ENCODE measurements at places on chromosomes 3 and 15.

- no peak for DNase-seq
Observed at GRCh38 chr3:123597561-123597960, 12.7 kb upstream of the HACD2 start.

DNA sequence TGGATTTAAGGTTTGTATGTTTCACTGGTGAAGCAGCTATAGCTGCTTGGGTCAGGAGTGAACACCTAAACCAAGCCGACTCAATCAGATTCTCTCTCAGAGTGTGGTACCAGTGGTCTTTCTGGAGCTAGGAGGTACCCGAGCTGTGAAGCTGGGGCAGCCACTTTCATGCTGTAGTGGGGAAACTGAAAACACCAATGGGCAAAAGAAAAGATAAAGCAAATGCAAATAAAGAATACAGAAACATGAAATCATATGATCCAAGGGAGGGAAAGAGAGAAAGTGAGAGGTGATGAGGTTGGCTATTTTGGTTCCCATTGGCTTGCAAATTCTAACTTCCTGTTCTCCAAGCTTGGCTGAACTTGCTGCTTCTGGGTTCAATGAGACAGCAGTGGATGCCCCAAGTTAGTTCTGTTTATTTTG lies 212.3 kb upstream of the CFAP20DC start:
- DNase-seq, result no peak

GRCh38 chr15:100073982-100074381 lies 267.8 kb downstream of the ADAMTS17 start:
- DNase-seq, result no peak

DNA sequence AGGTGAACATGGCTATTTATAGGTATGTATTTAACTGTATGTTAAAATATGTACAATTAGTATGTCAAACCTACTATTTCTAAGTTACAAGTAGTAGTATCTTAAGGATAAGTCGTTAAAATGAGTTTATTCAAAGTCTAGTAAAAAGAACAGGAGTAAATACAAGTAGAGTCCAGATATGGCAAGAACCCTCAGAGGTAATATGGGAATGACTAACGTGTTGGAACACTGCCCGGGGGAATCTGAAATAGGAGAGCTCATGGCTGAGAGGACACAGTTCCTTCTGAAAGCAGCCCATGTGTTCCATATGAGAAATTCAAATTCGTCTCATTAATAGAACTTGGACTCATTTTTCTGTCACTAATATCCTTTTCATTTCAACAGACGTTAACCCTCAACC lies 158.8 kb downstream of the CLSTN2 start:
- DNase-seq, result no peak

DNA sequence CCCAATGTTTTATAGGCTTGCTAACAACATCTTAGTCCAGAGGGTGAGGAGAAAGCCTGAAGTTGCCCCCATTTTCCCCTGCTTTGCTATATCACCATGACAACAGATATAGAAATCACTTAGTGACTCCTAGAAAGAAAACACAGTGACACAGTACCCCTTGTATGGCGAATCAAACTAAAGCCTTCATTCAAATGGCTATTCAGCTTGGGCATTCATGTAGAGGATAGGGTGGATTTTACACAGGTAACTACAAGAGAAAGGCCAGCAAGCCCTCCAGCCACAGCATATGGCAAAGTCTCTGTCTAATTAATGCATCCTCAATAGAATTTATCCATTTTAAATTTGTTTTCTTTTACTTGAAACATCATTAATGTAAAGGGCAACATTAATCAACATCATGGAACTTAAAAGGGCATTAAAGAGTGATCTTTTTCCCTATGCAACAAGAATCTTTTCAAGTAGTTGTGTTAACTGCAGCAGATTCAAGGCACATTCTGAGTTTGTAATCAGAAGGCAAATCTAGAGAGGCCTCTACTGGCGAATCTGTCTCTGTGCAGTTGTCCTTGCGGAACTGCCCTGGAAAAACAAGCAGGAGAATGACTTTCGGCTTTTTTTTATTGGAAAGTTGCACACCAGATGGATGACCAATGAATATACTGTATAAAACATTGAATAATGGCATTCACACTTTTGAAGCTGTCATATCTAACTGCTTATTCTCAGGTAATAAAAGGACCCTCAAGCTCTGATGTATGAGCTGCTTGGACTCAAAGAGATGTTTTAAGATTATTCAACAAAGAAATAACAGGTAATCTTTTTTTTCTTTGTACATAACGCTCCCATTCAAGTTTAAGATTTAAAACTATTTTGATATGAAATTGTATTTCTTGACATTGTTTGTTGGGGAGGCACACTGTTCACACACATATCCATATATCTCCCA lies 621.7 kb upstream of the AGTR1 start:
- no peak for DNase-seq

DNA sequence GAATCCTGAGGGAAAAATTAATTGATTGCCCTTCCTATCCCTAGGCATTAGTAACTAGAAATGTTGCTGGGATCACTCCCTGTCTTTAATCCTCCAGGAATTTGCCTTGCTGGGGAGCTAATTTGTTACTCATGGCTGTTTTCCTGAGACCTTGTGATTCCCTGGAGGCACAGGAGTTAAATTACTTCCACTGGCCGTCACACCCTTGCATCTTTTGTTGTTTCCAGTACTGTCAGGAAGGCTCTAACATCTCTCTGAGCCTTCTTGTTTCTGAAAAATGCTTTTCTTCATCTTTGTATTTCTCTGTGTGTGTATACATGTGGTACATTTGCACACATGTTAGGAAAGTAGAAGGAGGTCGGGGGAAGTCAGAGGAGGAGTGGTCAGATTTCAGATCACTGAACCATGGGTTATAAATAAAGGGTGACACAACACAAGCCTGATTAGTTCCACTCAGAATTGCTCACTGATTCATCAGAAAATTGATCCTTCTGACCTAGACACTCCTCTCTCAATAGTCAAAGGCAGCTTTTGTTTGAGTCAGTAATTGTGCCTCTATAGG lies 23.5 kb upstream of the LRRFIP2 start:
- no peak for DNase-seq

DNA sequence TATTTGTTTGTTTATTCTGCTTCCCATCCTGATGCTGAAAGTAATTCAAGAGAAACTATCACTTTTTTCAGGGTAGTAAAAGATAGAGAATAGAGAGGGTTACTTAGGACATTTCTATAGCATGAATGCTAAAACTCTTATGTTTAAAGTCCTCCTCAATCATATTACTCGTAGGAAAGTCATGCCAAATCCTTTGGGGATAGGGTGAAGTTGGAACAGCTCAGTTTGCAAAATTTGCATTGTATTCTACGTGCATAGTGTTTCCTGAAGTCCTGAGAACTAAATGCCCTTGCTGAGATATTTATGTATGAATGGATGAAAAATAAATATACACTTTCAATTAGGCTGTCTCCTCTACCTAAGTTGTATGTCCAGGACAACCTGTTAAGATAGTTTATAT lies 14.6 kb downstream of the PLSCR5 start:
- DNase-seq, result no peak

GRCh38 chr3:119469418-119470189 lies 841 bp downstream of the POGLUT1 start:
- DNase-seq, result no peak

DNA sequence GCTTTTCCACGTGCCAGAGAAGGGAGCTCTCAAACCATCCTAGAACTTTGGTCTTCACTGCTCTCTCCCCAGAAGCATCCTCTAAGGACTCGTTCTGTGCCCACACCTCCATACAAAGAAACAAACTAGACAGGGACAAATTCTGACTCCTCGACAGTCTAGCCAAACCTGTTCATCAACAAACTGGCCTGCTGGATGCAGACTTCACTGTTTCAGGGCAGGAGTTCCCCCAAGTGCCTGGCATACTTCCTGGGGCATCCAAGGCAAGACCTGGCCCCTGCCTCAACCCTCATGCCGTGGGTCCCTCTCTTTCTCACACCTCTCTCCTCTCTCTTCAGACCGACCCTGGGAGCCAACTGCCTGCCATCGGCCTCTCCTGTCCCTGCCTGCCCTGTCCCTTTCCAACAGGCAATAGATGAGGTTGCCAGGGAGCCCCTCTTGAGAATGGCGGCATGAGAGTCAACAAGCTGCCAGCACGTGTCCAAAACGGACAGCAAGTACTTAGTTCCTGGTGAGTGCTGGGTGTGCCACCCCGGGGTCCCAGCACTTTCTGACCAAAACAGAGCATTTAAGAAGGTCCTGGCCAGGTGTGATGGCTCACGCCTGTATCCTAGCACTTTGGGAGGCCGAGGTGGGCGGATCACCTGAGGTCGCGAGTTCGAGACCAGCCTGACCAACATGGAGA lies 79.1 kb upstream of the HES1 start:
- DNase-seq, result no peak

GRCh38 chr3:32842987-32843386 lies 25.2 kb downstream of the TRIM71 start:
- DNase-seq, result no peak

- DNase-seq, result no peak
Observed at GRCh38 chr3:164658125-164658524, 420.2 kb downstream of the SI start.

GRCh38 chr3:23761440-23761896 lies 44.3 kb upstream of the UBE2E1 start:
- peak; percentile 39 for DNase-seq

DNA sequence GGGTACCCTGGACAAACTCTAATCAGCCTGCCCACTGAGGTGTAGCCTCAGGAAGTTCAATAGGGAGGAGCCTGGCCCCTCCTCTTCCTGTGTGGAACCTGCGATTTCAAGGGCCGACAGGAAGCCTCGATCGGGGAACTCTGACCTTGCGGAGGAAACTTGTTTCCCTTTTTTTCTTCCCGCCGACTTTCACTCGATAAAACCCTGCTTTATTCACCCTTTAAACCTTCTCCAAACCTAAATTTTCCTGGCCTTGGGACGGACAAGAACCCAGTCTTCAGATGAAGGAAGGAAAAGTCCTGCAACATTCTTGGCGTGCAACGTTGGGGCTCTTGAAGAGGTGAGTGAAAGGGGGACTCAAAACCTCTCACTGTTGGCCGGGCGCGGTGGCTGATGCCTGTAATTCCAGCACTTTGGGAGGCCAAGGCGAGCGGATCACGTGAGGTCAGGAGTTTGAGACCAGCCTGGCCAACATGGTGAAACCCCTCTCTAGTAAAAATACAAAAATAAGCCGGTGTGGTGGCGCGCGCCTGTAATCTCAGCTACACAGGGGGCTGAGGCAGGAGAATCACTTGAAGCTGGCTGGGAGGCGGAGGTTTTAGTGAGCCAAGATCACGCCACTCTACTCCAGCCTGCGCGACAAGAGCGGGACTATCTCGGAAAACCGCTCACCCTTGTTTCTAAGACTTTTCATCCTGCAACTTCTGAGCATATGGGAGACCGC lies 208.2 kb downstream of the ZNF385D start:
- no peak for DNase-seq

DNA sequence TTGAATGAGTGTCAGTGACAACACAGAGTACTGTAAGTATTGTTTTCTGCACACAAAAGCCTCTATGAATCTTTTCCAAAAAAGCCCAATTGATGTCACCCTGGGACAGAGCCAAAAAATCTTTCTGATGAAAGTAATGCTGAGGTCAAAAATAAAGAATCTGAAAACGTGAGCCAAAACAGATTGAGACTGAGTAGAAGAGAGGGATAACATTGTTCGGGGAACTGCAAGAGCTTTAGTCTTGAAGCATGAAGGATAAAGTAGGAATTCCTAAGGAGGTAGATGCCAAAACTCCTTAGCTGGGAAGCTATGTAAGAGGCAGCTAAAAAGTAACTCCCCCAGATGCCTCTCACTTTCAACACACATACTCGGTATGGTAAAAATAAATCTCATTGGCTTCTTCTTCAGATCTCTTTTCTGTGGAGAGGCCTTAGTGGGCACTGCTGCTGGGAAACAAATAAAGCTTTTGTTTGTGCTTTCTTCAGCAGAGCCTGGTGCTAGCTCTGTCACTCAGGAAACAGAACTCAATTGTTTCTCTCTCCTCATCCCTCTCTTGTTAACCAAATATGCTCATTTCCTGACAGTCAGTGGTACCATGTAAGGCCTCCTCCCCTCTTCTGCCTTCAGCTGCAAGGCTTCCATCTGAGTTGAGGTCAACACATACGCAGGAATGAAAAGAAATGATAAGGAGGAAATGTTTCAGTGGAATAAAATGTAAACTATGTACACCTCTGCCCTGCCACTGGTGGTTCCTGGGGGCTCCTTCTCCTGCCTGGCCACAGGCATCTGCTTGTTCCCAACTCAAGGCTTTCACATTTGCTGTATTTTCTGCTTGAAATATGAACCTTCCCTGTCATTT lies 58.1 kb downstream of the CD200 start:
- DNase-seq, result no peak

DNA sequence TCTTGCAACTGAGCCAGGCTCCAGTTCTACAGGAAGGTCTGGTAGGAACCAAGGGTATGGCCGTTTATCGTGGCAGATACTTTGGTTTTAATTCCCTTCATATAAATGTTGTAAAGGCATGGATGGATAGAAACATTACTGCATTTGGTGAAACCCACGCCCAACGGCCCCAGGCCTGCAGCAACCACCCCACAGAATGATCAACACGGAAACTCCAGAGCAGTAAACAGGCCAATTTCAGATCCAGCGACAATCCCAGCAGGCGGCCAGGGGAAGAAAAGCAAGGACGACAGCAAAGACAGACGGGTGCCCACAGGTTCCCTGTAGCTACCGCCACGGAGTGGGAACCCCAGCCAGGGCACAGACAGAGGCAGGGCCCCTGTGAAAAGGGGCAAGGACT lies 32.6 kb upstream of the PCSK6 start:
- no peak for DNase-seq

DNA sequence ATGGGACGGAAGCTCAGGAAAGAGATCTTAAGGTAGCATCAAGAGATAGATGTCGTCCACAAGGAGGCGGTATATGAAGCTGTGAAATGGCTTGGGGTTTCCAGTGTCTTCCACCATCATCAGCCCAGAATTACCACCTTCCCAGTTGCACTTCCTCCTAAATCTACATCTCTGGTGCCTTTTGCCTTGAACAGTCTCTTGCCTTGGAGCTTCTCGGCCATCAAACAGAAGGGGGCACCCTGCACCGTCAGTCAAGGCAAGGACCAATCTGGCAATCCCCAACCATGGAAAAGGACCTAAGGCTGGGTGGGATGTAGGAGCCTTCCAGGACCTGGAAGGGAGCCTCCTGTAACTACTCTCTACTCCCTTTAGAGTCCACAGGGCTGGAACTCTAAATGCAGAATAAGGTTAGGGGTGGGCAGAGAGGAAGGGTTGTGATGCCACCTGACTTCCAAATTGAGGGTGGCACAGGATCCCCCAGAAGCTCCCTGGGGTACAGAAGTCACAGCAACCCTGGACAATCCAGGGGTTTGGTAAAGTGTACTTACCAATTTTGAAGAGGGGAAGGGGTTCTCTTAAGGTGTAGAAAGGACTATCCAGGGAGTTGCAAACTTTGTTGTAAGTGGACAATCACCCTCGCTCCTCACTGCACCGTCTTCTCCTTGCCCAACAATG lies 1.0 kb upstream of the RYR3 start:
- DNase-seq, result no peak

GRCh38 chr3:177820683-177821316 lies 623.5 kb upstream of the TBL1XR1 start:
- no peak for DNase-seq

DNA sequence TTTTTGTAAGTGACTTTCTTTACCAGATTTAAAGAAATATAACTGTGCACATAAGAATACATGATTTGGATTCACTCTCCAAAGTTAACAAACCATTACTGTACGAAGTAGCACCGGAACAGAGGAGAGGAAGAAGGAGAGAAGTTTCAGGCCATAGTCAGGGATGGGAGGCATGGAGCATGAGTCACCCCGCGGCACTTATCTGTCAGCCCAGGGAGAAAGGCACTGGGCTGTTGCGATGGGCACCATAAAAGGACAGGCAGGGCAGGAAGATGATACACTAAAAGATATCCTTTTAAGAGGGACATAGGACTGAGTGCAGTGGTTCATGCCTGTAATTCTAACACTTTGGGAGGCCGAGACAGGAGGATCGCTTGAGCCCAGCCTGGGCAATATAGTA lies 37.0 kb downstream of the TTC23 start:
- no peak for DNase-seq

All from activated CD4-positive, alpha-beta T cell treated with anti-CD3 and anti-CD28 coated beads, Interleukin-2, Interleukin-4, amounts not matched to agents 100 ng/mL and 50 ng/mL, durations not matched to agents 16 hours and 8 hours (primary cell).